ENCODE measurements at places on chromosomes 12 and 14.

- peak; percentile 90 for DNase-seq
These were observed at the start of gene TIMELESS for GRCh38 chr12:56448860-56449621. TIMELESS (minus strand) TSS chr12:56449426; CDS start chr12:56434170, 15,256 bp downstream.

GRCh38 chr12:91188778-91189177 is 6.2 kb upstream of the DCN start:
- DNase-seq: no peak

DNA sequence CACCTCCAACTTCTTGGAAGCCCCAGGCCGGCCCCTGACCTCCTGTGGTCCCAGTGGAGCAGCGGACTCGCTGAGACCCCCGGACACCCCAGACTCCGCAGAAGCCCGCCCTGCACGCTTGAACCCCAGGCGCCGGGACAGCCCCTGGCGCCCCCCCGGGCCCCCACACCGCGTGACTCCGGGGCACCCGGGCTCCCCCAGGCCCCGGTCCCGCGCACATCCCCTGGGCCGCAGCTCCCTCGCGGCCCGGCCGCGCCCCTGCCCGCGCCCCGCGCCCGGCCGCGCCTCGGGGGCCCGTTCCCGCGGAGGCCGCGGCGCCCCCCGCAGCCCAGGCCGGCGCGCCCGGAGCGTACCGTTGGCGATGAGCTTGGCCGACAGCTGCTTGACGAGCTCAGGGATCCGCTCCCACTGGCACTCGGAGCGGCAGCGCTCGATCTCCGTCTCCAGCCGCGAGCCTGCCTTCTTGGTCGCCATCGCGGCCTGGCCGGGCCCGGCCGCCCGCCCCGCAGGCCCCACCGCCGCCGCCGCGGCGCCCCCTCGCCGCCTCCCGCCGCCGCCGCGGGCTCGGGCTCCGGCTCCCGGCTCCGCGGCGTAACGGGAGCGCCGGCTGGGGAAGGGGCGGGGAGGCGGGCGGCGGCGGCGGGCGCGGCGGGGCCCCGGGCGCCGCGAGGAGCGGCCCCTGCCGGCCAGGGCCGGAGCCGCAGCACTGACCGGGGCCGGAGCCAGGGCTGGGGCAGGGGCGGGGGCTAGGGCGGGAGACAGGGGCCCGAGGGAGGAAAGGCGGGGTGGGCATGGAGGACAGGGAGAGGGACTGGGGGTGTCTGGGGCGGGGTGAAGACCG is at the start of gene TTC7B:
TSS of gene TTC7B (minus strand) at position 609 of the 841 bp plus-strand sequence. CDS start at position 474, 135 bp downstream.
- DNase-seq: peak; percentile 54

DNA sequence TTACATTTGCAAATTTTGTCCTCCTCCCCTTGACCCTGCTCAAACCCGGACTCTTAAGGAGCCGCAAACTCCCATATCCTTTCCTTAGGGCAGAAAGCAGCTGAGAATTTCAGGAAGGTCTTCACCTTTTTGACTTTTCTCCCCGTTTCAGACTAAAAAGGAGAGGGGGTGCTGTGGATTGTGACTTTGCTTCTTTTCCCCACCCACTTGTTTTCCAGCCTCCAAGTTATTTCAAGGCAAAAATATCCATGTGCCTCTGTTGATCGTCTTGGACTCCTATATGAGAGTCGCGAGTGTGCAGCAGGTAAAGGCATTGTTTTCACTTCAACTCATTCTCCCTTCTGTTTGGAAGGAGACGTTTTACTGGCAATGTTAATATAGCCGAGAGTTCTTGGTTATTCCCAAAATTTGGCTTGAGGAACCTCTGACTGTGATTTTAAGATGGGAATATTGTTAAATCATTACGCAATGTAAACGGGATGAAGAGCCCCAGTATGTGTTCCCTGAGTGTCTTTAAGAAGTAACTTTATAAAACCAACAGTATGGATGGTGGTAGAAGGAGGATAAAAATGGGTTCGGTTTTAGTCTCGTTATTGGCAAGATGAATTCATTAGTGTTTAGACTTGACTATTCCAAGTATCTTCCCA is 663 bp downstream of the LRRK2 start:
- DNase-seq: peak; percentile 2

- DNase-seq: no peak
These were observed 613.7 kb downstream of the DIO2 start for GRCh38 chr14:79597566-79597965.

Measured in inflammatory macrophage (primary cell).